Hepatocyte (in vitro differentiated cells): ENCODE measurements at places on chromosomes 5 and 9.

DNA sequence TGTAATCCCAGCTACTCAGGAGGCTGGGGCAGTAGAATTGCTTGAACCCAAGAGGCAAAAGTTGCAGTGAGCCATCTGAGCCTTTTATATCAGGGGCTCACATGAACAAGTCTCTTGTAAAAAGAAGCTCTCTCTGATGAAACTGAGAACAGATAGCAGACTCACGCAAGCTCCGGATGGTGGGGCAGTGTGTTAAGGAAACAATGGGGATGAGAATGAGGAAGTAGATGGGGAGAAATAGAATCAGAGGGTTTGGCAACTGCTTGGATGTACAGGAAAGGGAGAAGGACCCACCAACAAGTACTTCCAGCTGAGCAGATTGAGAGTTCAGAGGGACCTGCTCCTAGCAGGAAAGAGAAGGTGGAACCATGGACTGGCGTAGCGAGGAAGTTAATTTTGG is 18.6 kb downstream of the TMEM252 start:
- H3K36me3 ChIP-seq: no peaks in the 10 kb centered on the region
- no peaks in the 10 kb centered on the region for H3K27me3 ChIP-seq
- no peak overlapping the region for H3K27ac ChIP-seq
- no peak for DNase-seq
- no peak overlapping the region for H3K4me3 ChIP-seq

DNA sequence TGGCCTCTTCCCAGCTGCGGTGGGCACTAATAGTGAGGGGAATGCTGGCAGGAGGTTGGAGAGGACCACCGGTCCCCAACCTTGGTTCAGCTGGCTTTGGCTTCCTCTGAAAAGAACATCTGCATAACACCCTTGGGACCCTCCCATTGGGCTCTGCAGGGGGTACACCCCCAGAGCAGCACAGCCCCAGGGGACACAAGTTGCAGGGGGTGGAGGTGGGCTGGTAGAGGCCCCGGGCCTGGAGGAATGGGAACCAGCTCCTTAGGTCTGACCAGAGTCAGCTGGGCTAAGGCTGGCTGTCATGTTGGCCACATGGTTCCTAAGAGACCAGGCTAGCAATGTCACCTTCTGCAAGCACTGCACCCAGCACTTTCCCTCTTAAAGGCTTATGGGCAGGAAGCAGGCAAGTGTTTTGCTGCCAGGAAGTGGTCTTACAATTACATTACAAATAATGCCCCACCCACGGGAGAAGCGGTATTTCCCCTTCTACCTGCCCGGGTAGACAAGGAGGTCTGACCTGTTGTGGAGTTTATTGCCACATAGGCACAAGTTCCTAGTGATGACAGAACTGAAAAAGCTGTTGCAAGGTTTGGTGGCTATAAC is 18.1 kb downstream of the GCNT4 start:
- DNase-seq: peak; percentile 17
- no peaks in the 10 kb centered on the region for H3K36me3 ChIP-seq
- H3K27ac ChIP-seq: no peak overlapping the region
- no peak overlapping the region for H3K4me3 ChIP-seq

- H3K27ac ChIP-seq: no peak overlapping the region
- no peak overlapping the region for H3K4me3 ChIP-seq
- no peaks in the 10 kb centered on the region for H3K4me1 ChIP-seq
Observed at GRCh38 chr5:176481711-176482110, 33.5 kb downstream of the FAF2 start.

DNA sequence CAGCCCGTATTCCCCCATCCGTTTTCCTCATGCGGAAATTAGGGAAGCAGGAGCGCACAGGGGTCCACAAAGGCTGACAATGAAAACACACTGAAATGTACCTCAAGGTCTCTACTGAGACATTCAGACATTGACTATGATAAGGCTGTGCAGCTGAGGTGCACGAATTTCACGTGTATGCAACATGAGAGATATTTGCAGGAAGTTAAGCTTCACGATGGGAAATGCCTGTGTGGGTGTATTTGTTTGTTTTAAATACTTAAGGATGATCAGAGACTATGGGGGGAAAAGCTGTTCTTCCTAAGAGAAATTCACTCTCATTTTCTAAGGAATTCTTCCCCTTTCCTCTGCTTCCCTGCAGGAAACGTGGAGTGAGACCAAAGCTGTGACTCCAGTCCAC is 2.6 kb upstream of the SPATA31E1 start:
- no peaks in the 10 kb centered on the region for H3K36me3 ChIP-seq
- peak; percentile 1 for DNase-seq
- no peak overlapping the region for H3K27ac ChIP-seq
- no peaks in the 10 kb centered on the region for H3K27me3 ChIP-seq
- peaks cover 8% of the 10 kb centered on the region for H3K4me1 ChIP-seq
- H3K4me3 ChIP-seq: no peak overlapping the region

DNA sequence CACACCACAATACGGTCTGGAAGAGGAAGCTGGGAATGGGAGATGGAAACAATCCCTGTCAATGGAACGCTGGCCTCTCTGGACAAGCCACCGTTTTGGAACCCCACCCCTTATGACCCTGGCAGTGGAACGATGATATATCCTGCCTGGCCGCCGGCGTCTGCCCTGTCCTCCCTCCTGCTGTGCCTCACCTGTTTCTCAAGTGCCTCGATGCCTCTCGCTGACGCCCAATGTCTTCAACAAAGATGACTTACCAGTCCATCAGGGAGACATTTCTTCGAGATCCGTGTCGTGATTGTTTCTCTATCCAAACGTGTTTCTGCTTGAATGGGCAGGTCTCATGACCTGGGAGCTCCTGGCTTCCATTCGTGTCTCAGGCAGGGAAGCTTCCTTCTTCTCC is 476.5 kb downstream of the SPATA31A7 start:
- no peak overlapping the region for H3K27ac ChIP-seq
- H3K4me3 ChIP-seq: no peak overlapping the region
- no peaks in the 10 kb centered on the region for H3K36me3 ChIP-seq
- H3K4me1 ChIP-seq: no peaks in the 10 kb centered on the region

- no peak overlapping the region for H3K4me3 ChIP-seq
- no peak for DNase-seq
Observed at GRCh38 chr5:73486119-73486899, 11.9 kb upstream of the BTF3 start.

DNA sequence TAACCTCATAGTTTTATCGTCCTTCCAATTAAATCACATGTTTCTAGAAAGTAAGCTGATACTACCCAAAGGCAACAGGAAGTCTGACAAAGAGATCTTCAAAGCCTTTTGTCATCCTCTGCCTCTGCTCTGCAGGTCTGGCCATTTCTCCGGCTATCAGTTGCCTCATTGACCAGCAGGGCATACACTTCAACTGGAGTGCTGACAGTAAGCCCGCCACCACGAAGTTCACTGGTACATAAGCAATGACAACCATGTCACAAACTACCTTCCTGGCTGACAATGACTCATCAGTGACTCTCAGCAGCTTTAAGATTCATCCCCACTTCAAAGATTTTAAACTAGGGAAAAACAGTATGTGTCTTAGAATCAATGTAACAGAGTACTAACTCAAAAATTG is 20.6 kb downstream of the SPTLC1 start:
- H3K36me3 ChIP-seq: no peaks in the 10 kb centered on the region
- H3K27ac ChIP-seq: no peak overlapping the region
- no peak overlapping the region for H3K4me3 ChIP-seq
- no peaks in the 10 kb centered on the region for H3K27me3 ChIP-seq
- H3K4me1 ChIP-seq: no peaks in the 10 kb centered on the region

GRCh38 chr5:170280011-170280493 is 17.5 kb downstream of the LCP2 start:
- H3K4me3 ChIP-seq: no peak overlapping the region
- no peak for DNase-seq
- peaks cover 4% of the 10 kb centered on the region for H3K4me1 ChIP-seq
- no peaks in the 10 kb centered on the region for H3K27me3 ChIP-seq

GRCh38 chr9:33852216-33852826 is 35.4 kb downstream of the UBE2R2 start:
- peaks cover 19% of the 10 kb centered on the region for H3K4me1 ChIP-seq
- no peak overlapping the region for H3K4me3 ChIP-seq
- H3K27ac ChIP-seq: no peak overlapping the region
- no peaks in the 10 kb centered on the region for H3K27me3 ChIP-seq
- peak; percentile 61 for DNase-seq
- H3K36me3 ChIP-seq: no peaks in the 10 kb centered on the region

GRCh38 chr5:32777222-32777621 is 66.1 kb downstream of the NPR3 start:
- no peaks in the 10 kb centered on the region for H3K36me3 ChIP-seq
- no peaks in the 10 kb centered on the region for H3K27me3 ChIP-seq
- no peak overlapping the region for H3K4me3 ChIP-seq
- H3K4me1 ChIP-seq: no peaks in the 10 kb centered on the region

- H3K27ac ChIP-seq: peak overlapping the region; percentile 69
- H3K36me3 ChIP-seq: no peaks in the 10 kb centered on the region
- no peaks in the 10 kb centered on the region for H3K27me3 ChIP-seq
- no peak for DNase-seq
- H3K4me1 ChIP-seq: peaks cover 23% of the 10 kb centered on the region
Observed at GRCh38 chr9:105291422-105291859, 47.0 kb downstream of the SLC44A1 start.
